T-cell (primary cell): ENCODE measurements at places on chromosomes 2 and 18.

DNA sequence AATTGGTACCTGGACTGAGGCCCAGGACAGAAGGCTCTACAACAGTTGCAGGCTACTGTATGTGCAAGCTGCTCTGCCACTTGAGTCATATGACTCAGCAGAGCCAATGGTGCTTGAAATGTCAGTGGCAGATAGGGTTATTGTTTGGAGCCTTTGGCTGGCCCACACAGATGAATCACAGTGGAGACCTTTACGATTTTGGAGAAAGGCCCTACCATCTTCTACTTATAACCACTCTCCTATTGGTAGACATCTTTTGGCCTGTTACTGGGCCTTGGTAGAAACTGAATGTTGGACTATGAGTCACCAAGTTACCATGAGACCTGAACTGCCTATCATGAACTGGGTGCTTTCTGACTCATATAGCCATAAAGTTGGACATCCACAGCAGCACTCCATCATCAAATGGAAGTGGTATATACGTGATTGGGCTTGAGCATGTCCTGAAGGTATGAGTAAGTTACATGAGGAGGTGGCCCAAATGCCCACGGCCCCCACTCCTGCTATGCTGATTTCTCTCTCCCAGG is 88.9 kb upstream of the NRXN1 start:
- no peak overlapping the region for H3K4me3 ChIP-seq
- H3K36me3 ChIP-seq = no peaks in the 10 kb centered on the region
- H3K27me3 ChIP-seq = no peaks in the 10 kb centered on the region
- no peak overlapping the region for H3K27ac ChIP-seq
- DNase-seq = no peak

DNA sequence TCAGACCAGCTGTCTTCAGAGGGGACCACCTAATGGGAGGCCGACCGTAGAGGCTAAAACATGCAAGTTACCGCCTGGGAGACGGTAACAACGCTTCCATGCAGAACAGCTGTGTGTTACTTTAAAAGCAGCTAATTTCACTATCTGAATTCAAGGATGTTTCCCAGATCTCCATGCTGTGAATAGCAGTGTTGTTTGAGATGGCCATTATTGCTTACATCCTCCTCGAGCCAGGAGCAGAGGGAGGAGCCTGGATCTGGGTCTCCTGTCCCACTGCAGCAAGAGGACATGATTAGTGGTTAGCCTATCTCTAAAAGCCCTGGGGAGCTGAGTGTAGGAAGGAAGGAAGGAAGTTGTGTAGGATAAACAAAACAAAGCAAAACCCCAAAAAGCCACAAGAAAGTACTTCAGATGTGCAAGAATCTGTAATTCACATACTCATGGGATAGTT is 50.9 kb downstream of the ACTR2 start:
- no peak for DNase-seq
- H3K36me3 ChIP-seq = peaks cover 3% of the 10 kb centered on the region
- no peak overlapping the region for H3K4me3 ChIP-seq

- H3K27ac ChIP-seq = no peak overlapping the region
- H3K27me3 ChIP-seq = no peaks in the 10 kb centered on the region
- DNase-seq = no peak
- H3K4me1 ChIP-seq = no peaks in the 10 kb centered on the region
These were observed 92.9 kb upstream of the CSRNP3 start for GRCh38 chr2:165376571-165376975.

GRCh38 chr2:216031960-216032689 is 18.8 kb upstream of the MREG start:
- no peak overlapping the region for H3K27ac ChIP-seq
- no peak for DNase-seq
- no peaks in the 10 kb centered on the region for H3K36me3 ChIP-seq

- no peak overlapping the region for H3K27ac ChIP-seq
- H3K4me1 ChIP-seq = peaks cover 16% of the 10 kb centered on the region
- peaks cover 7% of the 10 kb centered on the region for H3K27me3 ChIP-seq
- DNase-seq = no peak
These were observed 133.0 kb downstream of the WDSUB1 start for GRCh38 chr2:159153463-159153862.

DNA sequence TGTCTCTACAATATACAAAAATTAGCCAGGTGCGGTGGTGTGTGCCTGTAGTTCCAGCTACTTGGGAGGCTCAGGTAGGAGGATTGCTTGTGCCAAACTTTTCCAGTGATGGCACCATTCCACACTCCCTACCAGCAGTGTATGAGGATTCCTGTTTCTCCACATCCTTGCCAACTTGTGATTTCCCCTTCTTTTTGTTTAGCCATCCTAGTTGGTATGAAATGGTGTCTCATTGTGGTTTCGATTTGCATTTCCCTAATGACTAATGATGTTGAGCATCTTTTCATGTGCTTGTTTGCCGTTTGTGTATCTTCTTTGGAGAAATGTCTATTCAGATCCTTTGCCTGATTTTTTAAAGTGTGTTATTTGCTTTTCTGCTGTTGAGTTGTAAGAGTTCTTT is 41.0 kb downstream of the EPB41L5 start:
- H3K27ac ChIP-seq = no peak overlapping the region
- no peak overlapping the region for H3K4me3 ChIP-seq
- DNase-seq = no peak
- no peaks in the 10 kb centered on the region for H3K27me3 ChIP-seq

DNA sequence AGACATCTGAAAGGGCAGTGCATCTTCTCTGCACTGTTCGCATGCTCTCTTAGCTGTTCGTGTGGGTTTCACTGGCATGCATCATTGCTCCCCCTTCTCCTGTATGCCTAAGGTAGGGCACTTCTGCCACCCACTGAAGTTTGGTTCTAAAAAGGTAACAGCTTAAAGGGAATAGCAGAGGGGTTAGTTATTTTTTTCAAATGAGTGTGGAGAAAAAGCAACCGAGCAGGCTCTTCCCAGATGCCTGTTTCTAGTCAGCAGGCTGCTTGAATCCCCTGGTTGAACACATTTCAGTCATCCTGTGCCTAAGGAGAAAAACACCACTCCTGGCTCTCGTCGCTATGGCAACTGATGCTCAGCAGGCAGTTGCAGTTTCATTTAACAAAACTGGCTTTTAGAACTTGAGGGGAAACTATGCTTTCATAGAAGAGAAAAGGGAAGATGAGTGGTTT is 69.8 kb upstream of the GALNT3 start:
- H3K27ac ChIP-seq = no peak overlapping the region
- no peaks in the 10 kb centered on the region for H3K36me3 ChIP-seq
- no peaks in the 10 kb centered on the region for H3K27me3 ChIP-seq

GRCh38 chr2:231640641-231641111 is 48.0 kb downstream of the TEX44 start:
- DNase-seq = no peak
- no peak overlapping the region for H3K4me3 ChIP-seq
- no peaks in the 10 kb centered on the region for H3K36me3 ChIP-seq
- no peak overlapping the region for H3K27ac ChIP-seq
- no peaks in the 10 kb centered on the region for H3K27me3 ChIP-seq

DNA sequence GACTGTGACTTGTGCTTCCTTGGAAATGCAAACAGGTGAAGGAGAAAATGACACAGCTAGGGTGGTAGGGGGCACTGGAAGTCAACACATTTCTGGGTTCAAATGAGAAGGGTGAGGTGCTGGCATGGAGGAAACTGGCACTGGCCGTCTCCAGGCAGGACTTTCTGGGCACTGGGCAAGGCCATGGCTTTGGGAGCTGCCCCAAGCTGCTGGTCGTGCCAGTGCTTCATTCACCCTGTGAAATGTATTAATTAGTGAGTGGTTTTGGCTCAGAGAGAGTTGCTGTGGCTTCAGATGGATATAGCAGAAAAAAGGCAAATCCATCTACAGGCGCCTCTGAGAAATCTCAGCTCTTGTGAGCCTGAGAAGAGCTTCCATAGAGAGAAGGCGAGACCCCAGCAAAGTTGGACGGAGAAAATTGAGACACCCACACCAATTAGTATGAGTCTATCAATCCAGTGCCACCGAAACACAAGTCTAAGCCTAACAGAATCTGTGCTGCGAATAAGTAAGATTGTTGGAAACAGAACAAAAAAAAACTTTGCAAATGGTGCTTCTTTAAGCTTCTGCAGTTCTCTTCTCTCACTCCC is 202.1 kb upstream of the TNP1 start:
- no peaks in the 10 kb centered on the region for H3K36me3 ChIP-seq
- no peak overlapping the region for H3K4me3 ChIP-seq
- H3K27ac ChIP-seq = no peak overlapping the region
- H3K4me1 ChIP-seq = no peaks in the 10 kb centered on the region

GRCh38 chr2:238994432-238994831 is 146.5 kb downstream of the TWIST2 start:
- DNase-seq = no peak
- no peak overlapping the region for H3K4me3 ChIP-seq
- peaks cover 27% of the 10 kb centered on the region for H3K27me3 ChIP-seq
- H3K36me3 ChIP-seq = no peaks in the 10 kb centered on the region
- no peak overlapping the region for H3K27ac ChIP-seq

GRCh38 chr2:20595439-20596192 is 55.3 kb downstream of the HS1BP3 start:
- no peaks in the 10 kb centered on the region for H3K4me1 ChIP-seq
- H3K27ac ChIP-seq = no peak overlapping the region
- no peak overlapping the region for H3K4me3 ChIP-seq
- no peaks in the 10 kb centered on the region for H3K36me3 ChIP-seq
- peak; percentile 15 for DNase-seq

DNA sequence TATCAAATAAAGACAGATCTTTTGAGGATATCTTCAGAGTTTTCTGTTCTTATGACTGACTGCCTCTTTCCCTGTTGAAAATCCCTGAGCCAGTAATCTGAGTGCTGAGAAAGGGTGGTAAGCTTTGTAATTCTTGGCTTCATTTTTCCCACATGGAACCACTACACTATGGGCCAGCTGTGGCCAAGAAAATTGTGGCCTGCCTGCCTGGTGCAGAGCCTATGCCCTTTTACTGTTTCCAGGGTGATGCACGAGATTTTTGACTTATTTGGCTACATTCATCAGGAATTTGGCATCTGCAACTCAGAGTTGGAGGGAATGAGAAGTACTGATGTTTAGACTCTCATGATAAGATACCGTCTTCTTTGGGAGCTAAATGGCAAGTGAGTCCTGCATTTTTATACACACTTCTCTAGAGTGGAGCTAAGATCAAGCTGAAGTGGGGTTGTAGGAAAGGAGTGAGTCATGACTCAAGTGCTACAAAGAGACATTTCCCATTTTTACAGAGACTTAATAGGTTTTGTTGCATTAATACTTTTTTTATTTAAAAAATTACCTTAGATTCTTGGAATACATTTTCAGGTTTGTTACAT is 328.2 kb upstream of the CDH7 start:
- no peak overlapping the region for H3K4me3 ChIP-seq
- no peak for DNase-seq
- H3K27ac ChIP-seq = no peak overlapping the region
- no peaks in the 10 kb centered on the region for H3K36me3 ChIP-seq
- no peaks in the 10 kb centered on the region for H3K27me3 ChIP-seq

- no peak overlapping the region for H3K27ac ChIP-seq
- H3K4me3 ChIP-seq = no peak overlapping the region
- no peak for DNase-seq
These were observed 81.1 kb downstream of the LPIN1 start for GRCh38 chr2:11827547-11827946.

DNA sequence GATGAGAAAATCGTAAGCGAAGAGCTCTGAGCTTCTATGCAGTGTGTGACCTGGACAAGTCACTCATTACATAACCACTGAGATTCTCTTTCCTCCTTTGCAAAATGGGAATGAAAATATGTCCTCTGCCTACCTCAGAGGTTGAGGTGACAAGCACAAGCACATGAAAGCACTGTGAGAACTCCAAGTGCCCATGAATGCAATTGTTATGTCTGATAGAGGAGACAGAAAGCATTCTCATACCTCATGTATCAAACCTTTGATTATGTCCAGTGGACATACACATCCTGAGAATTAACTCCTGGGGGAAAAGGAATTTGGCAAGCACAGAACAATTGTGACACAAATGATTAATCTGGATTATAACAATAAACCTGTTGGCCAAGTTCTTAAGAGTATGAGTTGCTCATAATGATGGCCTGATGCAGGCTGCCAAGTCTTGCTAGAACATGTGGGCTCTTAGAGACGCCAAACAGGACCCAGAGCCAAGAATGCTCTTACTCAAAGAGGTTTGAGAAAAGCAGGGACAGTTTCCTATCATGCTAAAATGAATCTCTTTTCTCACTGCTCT is 8.5 kb upstream of the RMDN2 start:
- no peak overlapping the region for H3K27ac ChIP-seq
- H3K36me3 ChIP-seq = no peaks in the 10 kb centered on the region
- DNase-seq = no peak
- H3K4me3 ChIP-seq = no peak overlapping the region
- peaks cover 5% of the 10 kb centered on the region for H3K27me3 ChIP-seq
- H3K4me1 ChIP-seq = no peaks in the 10 kb centered on the region

DNA sequence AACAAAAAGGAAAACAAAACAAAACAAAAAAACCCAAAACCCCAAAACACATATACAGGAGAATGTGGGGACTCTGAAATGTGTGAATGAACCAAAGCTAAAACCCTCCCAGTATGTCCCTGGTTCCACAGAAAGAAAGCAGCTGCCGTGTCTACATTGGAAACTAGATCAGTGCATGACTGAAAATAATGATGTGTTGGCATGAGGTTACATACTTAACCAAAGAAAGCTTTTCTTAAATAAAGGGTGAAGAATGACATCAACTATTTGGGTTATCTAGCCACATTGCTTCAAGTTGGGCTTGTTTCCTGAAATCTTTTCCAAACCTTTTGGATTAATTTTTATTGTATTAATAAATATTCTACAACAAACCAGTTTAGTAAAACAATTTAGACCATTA is 91.9 kb upstream of the FN1 start:
- H3K27me3 ChIP-seq = no peaks in the 10 kb centered on the region
- H3K36me3 ChIP-seq = no peaks in the 10 kb centered on the region
- no peak for DNase-seq
- no peak overlapping the region for H3K4me3 ChIP-seq
